ENCODE measurements at places on chromosomes 11 and 22.
A peak's percentile ranks its signal among the peaks of the same experiment; 100 is the strongest.

DNA sequence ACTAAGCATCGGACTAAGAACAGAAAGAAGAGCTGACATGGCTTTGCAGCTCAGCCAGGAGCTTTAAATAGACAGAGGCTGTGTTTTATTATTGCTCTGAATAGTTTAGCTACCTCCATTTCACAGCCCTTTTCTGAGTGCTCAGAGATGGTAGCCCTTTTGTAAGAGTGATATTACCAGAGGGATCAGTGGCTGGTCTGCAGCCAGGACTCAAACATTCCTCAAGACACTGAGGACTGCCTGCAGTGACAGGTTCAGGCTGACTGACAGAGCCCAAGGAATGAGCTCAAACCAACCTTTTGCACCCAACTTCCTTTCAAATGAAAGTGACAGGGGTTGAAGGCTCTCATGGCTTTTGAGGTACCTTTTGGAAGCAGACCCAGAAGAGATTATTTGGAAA, 189.0 kb downstream of the DDX10 start:
- DNase-seq: no peak

- DNase-seq: peak; percentile 60
Measured at GRCh38 chr11:7490054-7490453, 4.7 kb downstream of the OLFML1 start.

DNA sequence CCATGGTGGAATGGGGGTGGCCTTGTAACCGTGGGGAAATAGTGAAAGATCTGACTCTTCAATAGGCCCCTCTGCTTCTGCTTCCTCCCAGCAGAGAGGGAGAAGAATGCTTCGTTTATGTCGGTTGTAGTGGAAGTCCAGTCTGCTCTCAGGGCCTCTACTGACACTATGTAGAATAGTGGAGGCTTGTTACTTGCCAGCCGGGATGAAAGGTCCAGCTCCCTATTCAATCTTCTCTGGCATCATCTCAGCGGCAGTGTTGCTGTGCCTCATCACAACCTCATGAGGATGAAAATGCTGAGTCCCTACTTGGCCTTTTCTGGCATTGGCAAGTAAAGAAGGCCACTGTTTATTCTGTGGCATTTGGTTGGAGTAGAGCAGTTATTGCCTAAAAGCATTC, 820.9 kb upstream of the TENM4 start:
- no peak for DNase-seq

DNA sequence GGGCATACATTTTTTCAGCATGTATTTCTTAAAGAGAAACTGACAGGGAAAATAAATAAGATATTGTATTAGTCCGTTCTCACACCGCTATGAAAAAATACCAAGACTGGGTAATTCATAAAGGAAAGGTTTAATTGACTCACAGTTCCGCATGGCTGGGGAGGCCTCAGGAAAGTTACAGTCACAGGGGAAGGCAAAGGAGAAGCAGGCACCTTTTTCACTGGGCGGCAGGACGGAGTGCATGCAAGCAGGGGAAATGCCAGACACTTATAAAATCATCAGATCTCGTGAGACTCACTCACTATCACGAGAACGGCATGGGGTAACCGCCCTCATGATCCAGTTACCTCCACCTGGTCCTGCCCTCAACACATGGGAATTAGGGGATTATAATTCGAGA, 44.2 kb downstream of the PPFIA1 start:
- DNase-seq: no peak

DNA sequence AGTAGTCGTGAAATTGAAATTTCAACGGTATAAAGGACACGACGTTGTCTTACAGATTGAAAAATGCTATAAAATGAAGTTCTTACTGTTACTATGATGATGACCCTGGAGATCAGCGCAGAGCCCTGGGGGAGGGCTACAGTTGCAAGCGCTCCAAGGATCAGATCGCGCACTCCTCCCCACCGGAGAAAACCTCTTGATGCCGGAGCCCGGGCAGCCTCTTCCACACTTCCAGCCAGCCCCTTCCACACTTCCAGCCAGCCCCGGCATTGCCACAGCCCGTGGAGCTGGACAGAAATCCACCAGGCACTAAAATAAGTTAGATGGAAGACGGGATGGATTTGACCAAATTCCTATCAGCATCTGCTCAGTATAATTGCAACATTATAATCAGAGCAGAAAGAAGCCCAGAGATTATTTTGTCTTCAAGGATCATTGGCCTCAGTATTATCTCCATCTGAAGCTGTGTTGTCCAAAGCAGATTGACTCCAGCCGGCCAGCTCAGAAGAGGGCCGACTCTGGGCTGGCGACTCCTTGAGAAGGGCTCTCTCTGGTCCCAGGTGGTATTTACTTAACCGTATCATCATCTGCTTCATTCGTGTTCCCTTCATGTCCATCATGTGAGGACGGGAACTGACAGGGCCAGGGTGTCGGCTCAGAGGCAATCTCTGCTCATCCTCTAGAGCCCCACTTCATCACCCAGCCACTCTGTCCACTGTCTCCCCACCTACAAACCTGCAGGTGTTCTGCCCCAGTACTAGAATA, 777 bp upstream of the MICAL3 start:
- no peak for DNase-seq

DNA sequence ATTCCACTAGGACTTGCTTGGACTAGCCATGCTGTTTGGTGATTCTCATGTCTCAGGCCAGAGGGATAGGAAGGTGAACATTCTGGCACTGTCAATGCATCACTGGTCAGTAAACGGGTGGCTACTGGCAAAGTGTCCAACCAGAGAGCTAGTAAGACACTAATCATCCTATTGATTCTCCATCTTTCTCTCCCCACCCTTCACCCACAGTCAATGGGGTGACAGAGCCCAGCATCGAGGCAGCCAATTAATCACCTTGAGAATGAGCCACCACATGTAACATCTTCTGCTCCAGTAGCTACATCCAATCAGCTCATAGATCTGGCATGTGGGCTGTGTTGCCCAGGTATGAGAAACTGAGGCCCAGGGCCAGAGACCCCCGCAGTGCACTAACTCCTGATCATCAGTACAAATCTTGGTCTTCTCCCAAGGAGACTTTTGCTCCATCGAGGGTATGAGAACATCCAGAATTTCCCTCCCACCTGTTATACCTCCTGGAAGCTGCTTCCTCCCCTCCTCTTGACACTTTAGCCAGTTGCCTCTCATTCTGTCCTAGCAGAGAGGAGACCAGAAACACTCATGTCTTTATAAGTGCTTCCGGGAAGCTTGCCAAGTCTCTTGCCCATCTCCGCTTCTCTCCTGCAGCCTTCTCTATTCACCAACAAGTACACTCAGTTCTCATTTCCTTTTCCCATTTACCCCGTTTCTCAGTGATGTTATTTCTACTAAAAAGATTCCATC, 17.0 kb downstream of the HTR3A start:
- peak; percentile 23 for DNase-seq

GRCh38 chr11:1467270-1467669, 19.3 kb downstream of the MOB2 start:
- DNase-seq: no peak
